ENCODE measurements at places on chromosomes 16 and 17.

DNA sequence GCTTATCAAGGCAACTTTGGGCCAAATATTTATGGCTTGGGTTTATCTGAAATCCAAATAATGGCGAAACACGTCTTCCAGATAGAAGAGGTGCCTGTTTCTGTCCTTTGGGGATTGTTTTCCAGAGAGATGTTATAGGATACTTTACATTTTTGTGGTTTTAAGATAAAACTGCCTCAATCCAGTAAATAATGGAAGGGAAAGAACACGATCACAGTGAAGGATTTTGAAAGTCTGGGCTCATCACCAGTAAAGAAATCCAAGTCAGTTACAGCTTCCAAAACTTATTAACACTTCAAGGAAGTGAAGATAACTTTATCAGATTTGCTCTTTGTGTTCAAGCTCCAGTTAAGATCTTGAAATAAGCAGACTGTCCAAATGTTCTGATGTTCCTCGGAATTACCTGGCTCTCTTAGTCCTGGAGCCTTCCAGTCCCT lies 30.1 kb downstream of the DNAH2 start:
- no peak for DNase-seq

GRCh38 chr16:82728901-82729300 lies 102.1 kb downstream of the CDH13 start:
- no peak for DNase-seq

- DNase-seq: no peak
Observed at GRCh38 chr16:79613009-79613408, 12.5 kb upstream of the MAF start.

GRCh38 chr17:71548540-71549190 lies 572.2 kb upstream of the SOX9 start:
- DNase-seq: no peak

- no peak for DNase-seq
Observed at GRCh38 chr17:35808240-35808961, 883 bp upstream of the TAF15 start.

GRCh38 chr17:49616601-49617131 lies 41.0 kb downstream of the NXPH3 start:
- DNase-seq: no peak

DNA sequence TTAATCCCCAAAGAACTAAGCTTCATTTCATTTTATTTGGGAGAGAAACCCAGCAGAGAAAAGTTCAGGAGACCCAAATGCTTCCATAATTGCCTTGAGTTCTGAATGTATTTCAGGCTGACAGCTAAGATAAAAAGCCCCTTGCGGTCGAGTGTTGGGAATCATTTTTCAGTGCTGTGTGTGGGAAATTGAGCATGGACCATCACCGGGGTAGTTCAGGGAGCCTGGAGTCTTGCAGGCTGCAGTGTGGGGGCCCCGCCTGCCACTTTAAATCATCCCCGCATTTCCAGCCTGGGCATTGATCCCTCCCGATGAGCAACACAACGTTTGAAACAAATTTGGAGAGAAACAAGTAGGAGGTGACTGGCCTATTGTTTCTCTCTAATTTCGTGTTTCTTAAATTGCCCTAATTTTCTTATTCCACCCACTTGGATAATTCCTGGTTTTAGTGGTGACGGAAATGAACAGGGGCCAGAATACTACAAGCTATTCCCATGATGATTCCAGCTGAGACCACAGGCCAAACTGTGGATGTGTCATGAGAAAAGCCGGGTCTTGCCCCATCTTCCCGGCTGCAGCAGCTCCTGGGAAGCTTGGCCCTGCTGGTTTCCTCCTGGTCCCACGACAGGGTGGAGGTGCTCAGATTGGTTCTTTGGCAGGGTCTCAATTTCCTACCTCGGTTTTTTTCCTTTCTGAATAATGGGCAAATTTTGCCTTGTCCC lies 75.1 kb downstream of the FOXL1 start:
- DNase-seq: no peak

- peak; percentile 38 for DNase-seq
Observed at GRCh38 chr16:64983963-64984362, 137.9 kb downstream of the CDH11 start.

GRCh38 chr16:28149011-28149888 lies 62.5 kb downstream of the XPO6 start:
- no peak for DNase-seq

GRCh38 chr17:74083321-74083720 lies 120.2 kb upstream of the RPL38 start:
- no peak for DNase-seq

- DNase-seq: no peak
Observed at GRCh38 chr16:66479661-66480264, 52.7 kb downstream of the BEAN1 start.

DNA sequence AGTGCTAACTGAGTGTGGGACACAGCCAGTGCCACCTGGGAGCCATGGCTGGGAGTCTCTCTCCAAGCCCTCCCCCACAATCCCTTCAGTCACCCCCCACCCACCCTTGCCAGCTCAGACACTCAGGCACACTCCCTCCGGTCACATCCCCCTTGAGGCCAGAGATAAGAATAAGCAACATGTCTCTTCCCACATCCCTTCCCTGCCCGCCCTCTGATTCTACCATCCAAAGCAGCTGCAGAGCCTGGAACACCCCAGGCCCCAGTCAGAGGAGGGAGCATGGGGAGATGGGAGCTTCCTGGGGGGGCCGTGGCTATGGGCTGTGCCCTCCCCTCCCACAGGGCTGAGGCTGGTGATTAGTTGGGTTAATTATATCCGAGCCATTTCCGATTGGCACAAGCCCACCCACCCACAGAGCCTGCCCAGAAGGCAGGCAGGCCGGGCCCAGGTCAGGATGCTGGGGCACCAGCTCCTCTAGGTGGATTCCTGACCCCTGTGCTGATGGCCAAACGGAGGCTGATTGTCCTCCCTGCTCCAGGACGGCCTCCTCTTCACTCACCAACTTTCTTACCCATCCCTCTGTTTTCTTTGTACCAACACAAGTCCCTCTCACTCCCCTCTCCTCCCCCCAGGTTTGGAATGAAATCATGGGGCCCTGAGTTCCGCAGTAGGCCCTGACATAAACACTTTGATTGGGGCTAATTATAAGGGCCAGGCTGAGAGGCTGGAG lies 28.6 kb upstream of the MEIOC start:
- no peak for DNase-seq

GRCh38 chr17:36837195-36837938 lies 99.9 kb upstream of the LHX1 start:
- DNase-seq: no peak

- no peak for DNase-seq
Observed at GRCh38 chr17:39208136-39208535, 8.1 kb downstream of the RPL19 start.

GRCh38 chr16:86914876-86915717 lies 336.7 kb downstream of the FOXL1 start:
- no peak for DNase-seq

DNA sequence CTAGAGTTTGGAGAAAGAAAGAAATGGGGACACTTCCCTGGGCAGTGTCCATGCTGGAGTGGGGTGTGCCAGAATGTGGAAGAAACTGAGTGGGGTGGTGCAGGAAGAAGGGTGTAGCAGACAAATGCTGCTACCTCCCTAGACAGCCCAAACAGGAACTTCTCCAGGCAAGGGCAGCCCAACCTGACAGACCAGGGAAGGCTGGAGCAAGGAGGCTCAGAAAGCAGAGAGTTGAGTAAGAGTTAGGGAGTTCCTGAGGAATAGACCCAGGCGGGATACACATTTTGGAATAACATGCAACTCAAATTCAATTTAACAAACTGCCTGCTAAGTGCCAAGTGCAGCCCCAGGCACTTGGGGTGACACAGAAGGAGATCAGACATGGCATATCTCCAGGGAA lies 1.0 kb upstream of the MYO18A start:
- no peak for DNase-seq

DNA sequence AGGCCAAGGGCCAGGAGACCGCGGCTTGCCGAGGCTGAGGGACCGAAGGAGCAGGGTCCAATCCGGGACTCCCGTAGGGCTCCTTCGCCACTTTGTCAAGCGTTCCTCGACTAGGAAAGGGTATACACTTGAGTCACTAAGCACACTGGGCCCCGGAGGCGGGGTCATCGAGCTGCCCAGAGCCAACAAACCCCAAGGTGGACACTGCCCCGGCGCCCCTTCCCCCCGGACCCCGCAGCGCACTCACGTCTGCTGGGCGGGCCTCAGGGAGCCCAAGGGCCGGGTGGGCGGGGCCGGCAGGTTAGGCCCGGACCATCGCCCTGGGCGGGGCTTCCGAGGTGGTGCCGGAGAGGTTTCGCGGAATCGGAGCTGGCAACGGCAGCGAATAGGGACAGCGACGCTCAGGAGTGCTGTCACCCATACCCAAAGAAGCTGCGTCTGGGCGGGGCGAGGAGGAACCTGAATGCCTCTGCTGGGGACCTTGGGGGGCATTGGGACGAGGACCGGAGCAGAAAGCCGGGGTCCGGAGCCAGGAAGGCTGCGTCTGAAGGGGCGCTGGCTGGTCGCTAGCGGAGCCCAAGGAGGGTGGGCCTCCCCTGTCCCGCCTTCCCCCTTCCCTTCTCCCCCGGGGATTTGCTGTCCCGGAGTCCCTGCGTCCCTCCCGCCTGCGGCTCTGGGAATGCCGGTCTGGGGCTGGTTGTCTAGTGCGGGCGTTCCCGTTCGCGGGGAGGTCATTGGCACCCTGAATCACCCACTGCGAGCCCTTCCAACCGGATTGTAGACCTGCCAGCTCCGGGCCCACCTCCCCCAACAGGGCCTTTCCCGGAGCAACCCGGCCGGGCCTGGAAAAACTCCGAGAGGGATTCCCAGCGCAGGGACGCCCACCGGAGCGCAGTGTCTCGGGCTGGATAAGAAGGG lies 118.2 kb upstream of the SMURF2 start:
- no peak for DNase-seq

- no peak for DNase-seq
Observed at GRCh38 chr16:49336581-49336980, 37.0 kb upstream of the C16orf78 start.

DNA sequence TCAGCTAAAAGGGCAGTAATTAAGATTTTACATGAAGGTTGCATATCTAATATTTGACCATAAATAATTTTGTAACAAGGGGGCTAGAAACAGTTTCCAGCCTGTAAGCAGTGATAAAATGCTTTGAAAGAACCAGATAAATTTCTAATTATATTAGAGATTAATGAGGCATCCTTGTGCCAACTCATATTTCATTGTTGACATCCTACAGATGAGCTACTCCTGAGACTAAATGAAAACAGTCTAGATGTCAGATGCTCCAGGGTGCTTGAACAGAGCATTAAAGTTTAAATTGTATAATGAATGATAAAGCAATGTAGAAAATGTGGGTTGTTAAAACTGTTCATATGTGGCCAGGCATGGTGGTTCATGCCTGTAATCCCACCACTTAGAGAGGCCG lies 23.3 kb downstream of the IQCK start:
- no peak for DNase-seq

- peak; percentile 10 for DNase-seq
Observed at GRCh38 chr16:67000384-67001351, 12.3 kb downstream of the CES4A start.

GRCh38 chr17:82655038-82655479 lies 6.8 kb upstream of the WDR45B start:
- DNase-seq: no peak

- no peak for DNase-seq
Observed at GRCh38 chr17:8632061-8632460, 1.5 kb upstream of the MYH10 start.

- DNase-seq: no peak
Observed at GRCh38 chr17:64774888-64775540, 112.9 kb upstream of the SMURF2 start.

- no peak for DNase-seq
Observed at GRCh38 chr16:3854750-3855541, 25.6 kb downstream of the CREBBP start.

- no peak for DNase-seq
Observed at GRCh38 chr16:84197466-84198128, 6.6 kb downstream of the ADAD2 start.

DNA sequence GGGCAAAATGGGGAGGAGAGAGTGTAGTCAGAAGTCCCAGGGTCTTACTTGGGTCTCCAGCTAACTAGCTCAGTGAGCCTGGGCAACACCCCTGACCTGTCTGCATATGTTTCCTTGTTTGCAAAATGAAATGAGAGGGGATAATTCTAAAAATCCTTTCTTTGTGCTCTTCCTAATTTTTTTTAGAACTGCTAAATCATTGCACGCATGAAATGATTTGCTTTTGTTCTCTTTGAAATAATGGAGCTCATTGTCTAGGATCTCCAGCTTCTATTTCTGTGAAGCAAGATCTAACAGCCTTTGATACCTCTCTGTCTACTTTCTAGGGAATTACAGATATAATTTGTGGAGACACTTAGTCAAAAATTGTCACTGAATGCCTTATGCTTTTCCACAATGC lies 181.3 kb downstream of the CDH13 start:
- DNase-seq: no peak

DNA sequence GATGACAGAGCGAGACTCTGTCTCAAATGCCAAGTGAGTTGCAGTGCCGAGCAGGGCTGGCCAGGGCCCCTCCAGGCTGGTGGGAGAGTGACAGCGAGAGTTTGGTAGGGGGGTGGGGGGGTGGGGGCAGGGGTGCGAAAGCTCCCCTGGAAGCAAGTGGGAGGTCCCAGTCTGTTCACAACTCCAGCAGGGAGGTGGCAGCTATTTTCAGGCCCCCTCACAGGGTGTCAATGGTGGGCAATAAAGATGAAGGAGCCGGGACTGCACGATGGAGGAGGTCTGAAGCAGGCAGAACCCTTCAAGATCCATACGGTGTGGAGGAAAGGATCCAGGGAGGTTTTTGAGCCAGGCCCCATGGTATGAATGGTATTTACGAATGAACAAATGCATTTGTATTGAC lies 83.7 kb downstream of the PGS1 start:
- DNase-seq: no peak

GRCh38 chr17:74442670-74443515 lies 11.0 kb downstream of the GPRC5C start:
- peak; percentile 75 for DNase-seq

DNA sequence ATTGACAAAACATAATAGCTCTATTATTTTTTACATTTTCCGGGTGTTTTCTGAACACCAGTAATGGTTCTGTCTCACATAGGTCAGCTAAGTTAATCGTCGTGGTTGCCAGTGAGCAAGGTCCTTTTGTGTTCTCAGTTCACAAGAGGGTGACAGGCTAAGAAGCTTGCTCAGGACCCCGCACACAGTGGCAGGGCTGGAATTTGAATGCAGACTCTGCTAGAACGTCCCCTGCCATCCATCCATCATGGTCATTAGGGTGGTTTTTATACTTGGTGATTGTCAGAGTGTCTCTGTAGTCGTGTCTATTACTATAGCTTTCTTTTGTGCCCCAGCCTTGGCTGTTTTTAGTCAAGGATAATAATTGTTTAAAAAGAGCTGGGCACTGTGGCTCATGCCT lies 176.2 kb downstream of the SNX29 start:
- DNase-seq: no peak

DNA sequence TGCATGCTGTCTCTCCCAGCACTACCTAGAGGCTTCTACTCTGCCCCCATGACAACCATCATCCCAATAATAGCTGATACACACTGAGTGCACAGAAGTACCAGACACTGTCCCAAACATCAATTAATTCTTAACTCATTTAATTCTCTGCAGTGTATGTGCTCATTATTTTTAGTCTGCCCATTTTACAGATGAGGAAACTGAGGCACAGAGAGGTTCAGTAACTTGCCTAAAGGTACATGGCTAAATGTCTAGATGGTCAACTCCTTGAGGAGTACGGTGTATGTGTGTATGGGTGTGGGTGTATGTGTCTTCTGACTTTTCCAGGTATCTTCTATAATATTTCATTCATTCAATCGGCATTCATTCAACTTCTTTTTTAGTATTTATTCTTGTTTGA lies 407.9 kb downstream of the SOX9 start:
- DNase-seq: no peak

All from SHP77 treated with DMSO at 0.1 percent for 48 hours (cell line).